Glutamatergic neuron (in vitro differentiated cells): ENCODE measurements at places on chromosomes 7 and 10. TPM values are rescaled to one million over a fixed set of nuclear protein-coding genes. Genes with fewer than 3 reads are reported as not detected.
A peak's percentile ranks its signal among the peaks of the same experiment; 100 is the strongest.

The CADPS2 gene
- total RNA-seq: 0.22 TPM

- no peak for DNase-seq
Measured at GRCh38 chr10:127735156-127735555, 1.8 kb upstream of the FOXI2 start.

The ANKRD22 gene
- total RNA-seq: not detected

The NUDT13 gene
- total RNA-seq: 3.3 TPM

- peak; percentile 91 for DNase-seq
Measured at GRCh38 chr10:97914837-97915211, 65.2 kb downstream of the GOLGA7B start.

The IDI2 gene
- total RNA-seq: not detected

GRCh38 chr7:146956321-146956720, 839.7 kb downstream of the CNTNAP2 start:
- DNase-seq: no peak

The SPDYE2 gene
- total RNA-seq: not detected

- DNase-seq: no peak
Measured at GRCh38 chr10:124025152-124025551, 68.2 kb downstream of the CHST15 start.

GRCh38 chr7:115008465-115009114, 86.7 kb downstream of the MDFIC start:
- DNase-seq: no peak

The PTF1A gene
- total RNA-seq: not detected

The HPS1 gene
- 34.4 TPM for total RNA-seq

The SLC26A5 gene
- total RNA-seq: not detected

DNA sequence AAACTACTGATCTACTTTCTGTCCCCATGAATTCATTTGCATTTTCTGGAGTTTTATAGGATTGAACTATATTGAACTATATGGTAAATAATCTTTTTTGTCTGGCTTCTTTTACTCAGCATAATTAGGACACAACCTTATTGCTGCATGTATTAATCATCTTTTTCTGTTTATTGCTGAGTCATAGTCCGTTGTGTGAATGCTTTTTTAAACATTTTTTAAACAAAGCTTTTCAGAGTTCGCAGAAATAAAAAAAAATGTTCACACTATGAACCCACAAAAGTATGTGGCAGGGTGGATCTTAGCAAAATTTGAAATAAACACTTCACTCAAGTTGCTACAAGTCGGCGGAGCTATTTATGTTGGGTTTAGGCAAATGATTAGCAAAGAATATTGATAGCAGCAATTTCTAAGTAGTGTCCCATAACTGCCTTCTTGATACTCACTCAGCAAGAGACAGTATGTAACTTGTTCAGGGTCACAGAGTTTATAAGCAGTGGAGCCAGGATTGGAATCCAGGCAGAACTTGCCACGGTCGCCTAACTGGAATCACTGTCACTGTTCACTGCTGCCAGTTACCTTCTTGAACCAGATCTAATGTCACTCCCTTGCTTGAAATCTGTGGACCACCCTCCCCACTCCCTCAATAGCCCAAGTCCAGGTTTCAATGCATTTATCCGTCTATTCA, 5.6 kb downstream of the CH25H start:
- no peak for DNase-seq

GRCh38 chr7:112212571-112212970, 6.1 kb downstream of the ZNF277 start:
- no peak for DNase-seq

GRCh38 chr10:17412323-17412722, 42.1 kb downstream of the ST8SIA6 start:
- no peak for DNase-seq

The MMD2 gene
- total RNA-seq: 0.47 TPM

The LRRC4 gene
- 60.0 TPM for total RNA-seq

- no peak for DNase-seq
Measured at GRCh38 chr7:28068811-28069216, 111.8 kb downstream of the JAZF1 start.

- peak; percentile 79 for DNase-seq
Measured at GRCh38 chr7:102236592-102237287, 49.9 kb upstream of the SH2B2 start.

- DNase-seq: no peak
Measured at GRCh38 chr7:102813191-102814024, 64.6 kb downstream of the FAM185A start.
